ENCODE measurements at places on chromosomes 12 and 14. TPM values are rescaled to one million over a fixed set of nuclear protein-coding genes. Genes with fewer than 3 reads are reported as not detected.
A peak's percentile ranks its signal among the peaks of the same experiment; 100 is the strongest.

Gene SNX6
- total RNA-seq = 70.7 TPM

Gene SAV1
- total RNA-seq = 39.3 TPM

DNA sequence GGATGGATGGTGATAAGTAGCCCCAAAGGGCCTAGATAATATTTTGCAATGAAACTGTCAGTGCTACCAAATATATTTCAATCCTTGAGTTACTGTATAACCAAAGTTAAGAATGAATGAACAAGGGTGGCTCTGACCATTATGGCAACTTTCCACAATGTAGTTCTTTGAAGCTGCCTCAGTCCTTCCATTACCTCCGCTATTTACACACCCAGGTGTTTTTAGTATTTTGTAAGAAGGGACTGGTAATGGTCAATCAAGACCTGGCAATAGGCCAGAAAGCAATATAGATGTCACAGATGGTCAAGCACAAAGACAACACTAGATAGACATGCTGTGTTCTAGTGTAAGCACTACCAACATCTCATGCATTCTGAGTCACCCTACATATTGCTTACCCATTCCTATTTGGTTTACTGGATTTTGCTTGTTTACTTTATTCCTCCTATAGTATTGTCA is 16.3 kb downstream of the DUSP16 start:
- DNase-seq = no peak

DNA sequence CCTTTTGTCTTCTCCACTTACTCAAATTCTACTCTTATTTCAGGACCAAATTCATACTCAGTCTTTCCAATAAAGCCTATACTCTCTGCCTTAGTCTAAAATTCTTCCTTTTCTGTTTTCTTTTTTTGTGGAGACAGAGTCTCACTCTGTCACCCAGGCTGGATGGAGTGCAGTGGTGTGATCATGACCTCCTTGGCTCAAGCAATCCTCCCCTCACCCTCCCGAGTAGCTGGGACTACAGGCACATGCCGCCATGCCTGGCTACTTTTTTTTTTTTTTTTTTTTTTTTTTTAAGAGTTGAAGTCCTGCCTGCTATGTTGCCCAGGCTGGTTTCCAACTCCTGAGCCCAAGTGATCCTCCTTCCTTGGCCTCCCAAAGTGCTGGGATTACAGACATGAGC is 11.9 kb downstream of the SRP54 start:
- no peak for DNase-seq

GRCh38 chr12:50195832-50196231 is 28.7 kb upstream of the CERS5 start:
- DNase-seq = no peak

- DNase-seq = no peak
These were observed 19.0 kb upstream of the CLEC2A start for GRCh38 chr12:9951026-9951675.

DNA sequence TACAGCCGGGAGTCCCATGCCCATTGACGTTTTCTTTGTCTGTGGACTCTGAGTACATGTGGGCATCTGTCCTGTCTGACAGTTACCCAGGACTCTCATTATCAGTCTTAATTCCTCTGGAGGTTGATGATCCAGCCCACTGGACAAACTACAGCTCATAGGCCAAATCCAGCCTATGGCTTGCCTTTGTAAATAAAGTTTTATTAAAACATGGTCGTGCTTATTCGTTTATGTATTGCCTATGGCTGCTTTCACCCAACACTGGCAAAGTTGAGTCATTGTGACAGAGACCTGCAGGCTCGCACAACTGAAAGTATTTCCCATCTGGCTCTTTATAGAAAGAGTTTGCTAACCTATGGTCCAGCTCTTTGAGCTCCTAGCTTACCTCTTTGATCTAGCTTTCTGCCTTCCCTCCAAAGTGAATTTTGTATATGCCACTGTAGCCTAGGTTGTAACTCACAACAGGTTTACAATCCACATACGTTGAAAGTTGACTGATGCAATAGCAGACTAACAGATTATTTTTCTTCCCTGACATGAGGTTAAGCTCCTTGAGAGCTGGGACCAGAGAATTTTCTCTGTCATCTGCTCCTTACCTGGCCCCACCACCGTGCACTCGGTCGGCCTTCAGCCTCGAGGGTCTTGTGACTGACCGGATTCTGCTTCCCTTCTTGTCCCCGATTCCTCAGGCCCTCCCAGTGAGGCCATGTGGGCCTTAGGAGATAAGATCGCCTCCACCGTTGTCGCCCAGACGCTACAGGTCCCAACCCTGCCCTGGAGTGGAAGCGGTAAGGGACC is 57.3 kb downstream of the ACACB start:
- DNase-seq = no peak

Gene BATF
- total RNA-seq = 6.7 TPM

- peak; percentile 34 for DNase-seq
These were observed 31.5 kb downstream of the SLC6A12 start for GRCh38 chr12:182381-182892.

DNA sequence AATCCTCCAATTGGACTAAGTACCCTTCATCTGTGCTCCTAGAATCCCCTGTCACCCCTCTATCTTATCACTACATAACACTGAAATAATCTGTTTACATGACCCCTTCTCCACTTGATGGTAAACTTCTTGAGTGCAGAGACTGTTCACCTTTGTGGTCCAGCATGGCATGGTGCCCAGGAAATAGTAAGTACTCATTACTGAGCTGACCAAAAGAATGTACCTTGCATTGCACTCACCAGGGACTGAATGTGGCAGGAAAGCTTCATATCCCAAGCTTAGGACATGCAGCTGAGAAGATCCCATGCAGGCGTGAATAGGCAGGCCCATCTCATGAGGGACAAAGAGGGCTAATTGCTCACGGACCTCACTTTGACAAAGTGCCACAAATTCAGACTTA is 1.4 kb upstream of the GARIN2 start:
- no peak for DNase-seq

DNA sequence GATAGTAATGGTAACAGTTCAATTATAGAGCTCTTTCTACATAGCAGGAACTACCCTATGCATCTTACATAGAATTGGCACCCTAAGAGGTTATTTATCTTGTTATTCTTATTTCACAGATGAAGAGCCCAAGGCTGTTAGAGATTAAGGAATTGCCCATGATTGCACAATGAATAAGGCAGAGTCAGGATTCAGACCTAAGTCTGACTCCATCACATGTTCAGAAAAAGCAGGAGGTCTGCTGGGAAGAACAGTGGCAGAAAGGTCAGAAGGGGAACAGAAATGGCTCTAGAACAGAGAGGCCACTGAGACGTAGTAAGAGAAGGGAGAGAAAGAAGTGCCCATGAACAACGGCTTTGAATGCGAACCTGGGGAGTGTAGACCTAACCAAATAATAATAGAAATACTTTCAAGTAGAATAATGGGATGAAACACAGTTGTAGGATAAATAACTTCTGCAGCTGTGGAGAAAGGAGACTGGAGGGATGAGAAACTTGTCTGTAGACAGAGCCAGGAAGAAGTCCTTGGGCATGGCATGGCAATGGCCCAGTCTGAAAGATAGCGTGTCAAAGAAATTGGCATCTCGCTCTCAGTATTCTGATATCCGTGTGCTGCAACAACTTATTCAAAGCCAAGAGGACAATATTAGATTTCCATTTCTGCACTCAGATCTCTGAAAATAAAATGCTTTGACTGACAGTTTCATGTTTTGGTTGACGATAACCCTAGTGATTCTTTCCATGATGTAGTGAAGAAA is 17.6 kb downstream of the MYBPC1 start:
- no peak for DNase-seq

Gene NID2
- 14.6 TPM for total RNA-seq

Gene SYCP3
- total RNA-seq = 0.71 TPM

Data from lower lobe of right lung (tissue), 2 donors.